ENCODE measurements at places on chromosomes 3 and 15. TPM values are rescaled to one million over a fixed set of nuclear protein-coding genes. Genes with fewer than 3 reads are reported as not detected.

DNA sequence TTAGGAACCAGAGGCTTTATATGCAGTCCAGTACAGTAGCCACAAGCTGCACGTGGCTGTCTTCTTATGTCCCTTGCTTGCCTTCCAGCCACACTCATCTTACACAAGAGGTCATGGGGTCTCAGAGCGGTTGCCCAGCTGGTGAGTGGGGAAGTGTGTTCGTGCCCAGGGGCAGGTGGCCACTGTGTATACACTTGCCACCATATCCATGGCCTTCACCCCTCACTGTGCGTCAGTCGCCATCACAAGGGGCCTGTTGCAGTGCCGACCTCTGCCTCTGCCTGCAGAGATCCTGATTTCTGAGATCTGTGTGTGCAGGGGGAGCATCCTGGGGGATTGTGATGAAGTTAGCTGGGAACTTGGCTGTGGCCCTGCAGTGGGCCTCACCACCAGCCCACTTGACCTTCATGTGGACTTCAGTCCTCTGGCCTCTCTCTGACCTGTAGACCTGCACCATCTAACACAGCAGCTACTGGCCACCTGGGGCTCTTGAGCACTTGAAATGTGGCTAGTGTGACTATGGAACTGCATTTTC is 43.1 kb upstream of the SACM1L start:
- peak; percentile 78 for DNase-seq

- no peak for DNase-seq
These were observed 35.4 kb upstream of the XCR1 start for GRCh38 chr3:46062679-46063078.

The CCDC9B gene
- total RNA-seq = 8.5 TPM

DNA sequence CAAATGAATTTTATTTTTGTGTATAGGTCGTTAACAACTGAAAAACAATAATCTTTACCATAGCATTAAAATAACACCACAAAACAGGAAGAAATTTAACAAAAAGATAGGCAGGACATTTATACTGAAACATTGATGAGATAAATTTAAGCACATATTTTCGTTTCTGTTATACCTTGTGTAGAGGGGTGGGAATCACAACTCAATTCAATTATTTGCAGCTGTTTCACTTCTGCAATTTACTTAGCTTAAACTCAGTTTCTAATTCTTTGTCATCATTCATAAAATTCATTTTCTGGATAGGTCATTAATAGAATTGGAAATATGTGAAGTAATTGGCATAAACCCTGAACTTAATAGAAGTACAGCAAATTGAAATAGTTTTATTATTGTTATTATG is 42.3 kb downstream of the TP63 start:
- no peak for DNase-seq

GRCh38 chr3:184672335-184672734 is 39.5 kb downstream of the MAGEF1 start:
- DNase-seq = no peak

- peak; percentile 64 for DNase-seq
These were observed 9.5 kb downstream of the RPS17 start for GRCh38 chr15:82530606-82531379.

The JAGN1 gene
- total RNA-seq = 34.7 TPM

- no peak for DNase-seq
These were observed 108.8 kb downstream of the FAIM start for GRCh38 chr3:138717348-138717747.

- DNase-seq = no peak
These were observed 58.4 kb upstream of the MINAR1 start for GRCh38 chr15:79373728-79374127.

DNA sequence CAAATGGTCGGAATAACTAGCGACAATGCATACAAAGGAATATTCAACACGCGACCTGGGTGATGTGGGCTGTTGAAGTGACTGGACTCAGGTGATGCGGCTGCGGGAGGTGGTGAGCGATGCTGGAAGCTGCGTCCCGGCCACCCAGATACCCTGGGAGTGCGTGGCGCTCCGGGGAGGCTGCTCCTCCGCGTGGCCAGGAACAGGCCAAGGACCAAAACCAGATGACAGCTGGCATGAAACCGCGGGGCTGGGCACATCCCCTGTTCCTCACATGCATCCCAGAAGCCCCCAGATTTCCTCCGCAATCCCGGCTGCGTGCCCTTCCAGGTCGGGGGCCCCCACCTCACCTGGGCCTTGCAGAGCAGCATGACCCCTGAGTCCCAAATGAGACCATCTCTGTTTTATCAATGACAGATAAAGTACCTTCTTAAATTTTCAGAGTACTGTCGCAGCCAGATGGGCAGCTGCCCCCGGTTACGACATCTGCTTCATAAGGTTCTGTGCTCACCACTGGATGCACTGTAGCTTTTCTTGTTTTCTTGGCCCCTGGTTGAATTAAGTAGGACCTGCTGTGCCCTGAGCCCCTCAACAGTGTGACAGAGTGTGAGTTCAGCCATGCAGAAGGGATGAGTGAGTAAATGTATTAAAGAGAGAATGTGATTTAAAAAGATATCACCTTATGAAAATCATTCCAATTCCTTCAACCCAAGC is 278.2 kb downstream of the GABRG3 start:
- DNase-seq = no peak

- DNase-seq = peak; percentile 73
These were observed 19.0 kb upstream of the PRICKLE2 start for GRCh38 chr3:64244011-64244942.

DNA sequence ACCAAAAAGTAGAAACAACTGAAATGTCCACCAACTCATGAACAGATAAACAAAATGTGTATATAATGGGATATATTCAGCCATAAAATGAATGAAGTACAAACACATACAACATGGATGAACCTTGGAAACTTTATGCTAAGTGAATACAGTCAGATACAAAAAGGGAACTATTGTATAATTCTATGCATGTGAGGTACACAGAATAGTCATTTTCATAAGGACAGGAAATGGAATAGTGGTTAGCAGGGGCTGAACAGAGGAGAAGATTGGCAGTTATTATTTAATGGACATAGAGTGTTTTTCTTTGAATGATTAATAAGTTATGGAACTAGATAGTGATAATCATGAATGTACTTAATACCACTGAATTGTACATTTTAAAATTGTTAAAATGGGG is 20.0 kb upstream of the TRANK1 start:
- no peak for DNase-seq

DNA sequence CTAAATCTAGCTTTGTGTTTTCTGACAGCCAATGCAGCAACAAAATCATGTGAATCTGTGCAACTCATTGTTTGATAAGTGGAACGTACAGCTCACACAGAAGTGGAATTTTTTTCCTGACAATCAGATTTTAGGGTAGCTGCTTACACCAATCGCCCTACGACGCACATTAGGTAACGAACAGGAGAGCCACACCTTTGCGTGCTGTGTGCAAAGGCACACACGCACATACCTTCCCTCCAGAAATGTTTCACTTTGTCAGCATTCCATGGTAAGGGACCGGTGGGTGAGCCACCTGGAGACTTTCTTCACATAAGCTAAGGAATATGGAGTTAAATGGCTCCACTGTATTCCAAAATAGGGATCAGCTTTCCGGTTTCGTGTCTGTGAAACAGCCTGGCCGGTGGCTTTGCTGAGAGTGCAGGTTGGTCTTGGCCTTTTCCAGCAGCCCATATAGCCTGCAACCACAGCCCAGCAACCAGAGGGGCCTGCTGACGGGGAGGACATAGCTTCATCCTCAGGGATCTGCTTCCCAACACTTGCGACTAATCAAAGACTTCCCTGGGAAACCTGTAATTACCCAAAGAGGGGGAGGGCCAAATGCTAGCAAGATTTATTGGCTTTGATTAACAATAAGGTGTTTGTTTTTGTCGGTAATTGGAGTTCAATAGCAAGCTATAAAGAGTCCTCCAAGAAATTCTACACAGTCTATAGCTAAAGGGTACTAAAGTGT is 145.3 kb downstream of the ADAMTS17 start:
- DNase-seq = no peak

DNA sequence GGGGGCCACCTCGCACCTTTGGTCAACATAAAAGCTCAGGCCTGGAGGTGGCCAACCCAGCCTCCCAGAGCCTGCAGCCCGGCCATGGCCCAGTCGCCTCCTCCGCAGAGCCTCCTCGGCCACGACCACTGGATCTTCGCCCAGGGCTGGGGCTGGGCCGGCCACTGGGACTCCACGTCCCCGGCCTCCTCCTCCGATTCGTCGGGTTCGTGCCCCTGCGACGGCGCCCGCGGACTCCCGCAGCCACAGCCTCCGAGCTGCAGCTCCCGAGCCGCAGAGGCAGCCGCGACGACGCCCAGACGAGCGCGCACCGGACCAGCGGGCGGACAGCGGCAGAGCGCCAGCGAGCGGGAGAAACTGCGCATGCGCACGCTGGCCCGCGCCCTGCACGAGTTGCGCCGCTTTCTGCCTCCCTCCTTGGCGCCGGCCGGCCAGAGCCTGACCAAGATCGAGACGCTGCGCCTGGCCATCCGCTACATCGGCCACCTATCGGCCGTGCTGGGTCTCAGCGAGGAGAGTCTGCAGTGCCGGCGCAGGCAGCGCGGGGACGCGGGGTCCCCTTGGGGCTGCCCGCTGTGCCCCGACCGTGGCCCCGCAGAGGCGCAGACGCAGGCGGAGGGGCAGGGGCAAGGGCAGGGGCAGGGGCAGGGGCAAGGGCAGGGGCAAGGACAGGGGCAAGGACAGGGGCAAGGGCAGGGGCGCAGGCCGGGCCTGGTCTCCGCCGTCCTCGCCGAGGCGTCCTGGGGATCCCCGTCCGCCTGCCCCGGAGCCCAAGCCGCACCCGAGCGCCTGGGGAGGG is at the start of gene MESP2:
Gene MESP2 (plus strand): TSS at position 59 of the 799 bp plus-strand sequence. CDS start 26 bp downstream, at position 85.
- peak; percentile 75 for DNase-seq

DNA sequence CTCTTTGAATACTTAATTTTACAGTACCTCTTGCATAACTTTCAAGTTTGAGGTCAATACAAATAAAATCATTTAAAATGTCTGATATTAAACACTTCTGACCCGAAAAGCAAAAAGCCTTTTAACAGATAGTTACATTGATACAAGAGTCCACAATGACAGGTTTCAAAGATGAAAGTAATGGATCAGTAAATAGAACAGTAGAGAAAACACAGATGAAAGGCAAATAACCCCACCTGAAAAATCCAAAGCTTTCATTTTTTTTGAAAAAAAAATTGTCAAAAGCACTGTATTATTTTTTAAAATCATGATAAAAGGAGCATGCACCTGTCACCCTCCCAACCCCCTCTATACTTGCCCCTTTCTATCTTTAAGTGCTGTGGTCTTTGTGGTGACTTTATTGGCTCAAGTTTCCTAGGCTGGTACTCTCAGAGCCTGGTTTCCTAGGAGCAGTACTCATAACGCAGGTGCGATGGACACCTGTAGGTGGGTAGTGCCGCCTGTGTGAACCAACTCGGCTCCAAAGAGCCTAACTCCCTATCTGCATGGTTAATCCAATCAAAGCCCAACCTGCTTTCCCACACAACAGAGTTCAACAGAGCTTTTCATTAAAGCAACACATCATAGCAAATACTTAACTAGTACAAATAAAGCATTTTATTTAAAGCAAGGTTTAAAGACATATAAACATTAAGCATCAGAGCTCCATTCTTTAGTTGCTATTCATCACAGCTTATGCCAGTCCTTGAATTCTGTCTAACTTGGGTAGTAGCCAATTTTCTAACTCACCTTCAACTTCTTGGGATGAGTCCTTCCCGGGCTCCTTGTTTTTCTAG is 32.2 kb downstream of the LIPC start:
- no peak for DNase-seq

GRCh38 chr15:39025321-39025720 is 460.7 kb upstream of the RASGRP1 start:
- DNase-seq = peak; percentile 41

- DNase-seq = no peak
These were observed 11.9 kb upstream of the CLASP2 start for GRCh38 chr3:33729993-33730392.

DNA sequence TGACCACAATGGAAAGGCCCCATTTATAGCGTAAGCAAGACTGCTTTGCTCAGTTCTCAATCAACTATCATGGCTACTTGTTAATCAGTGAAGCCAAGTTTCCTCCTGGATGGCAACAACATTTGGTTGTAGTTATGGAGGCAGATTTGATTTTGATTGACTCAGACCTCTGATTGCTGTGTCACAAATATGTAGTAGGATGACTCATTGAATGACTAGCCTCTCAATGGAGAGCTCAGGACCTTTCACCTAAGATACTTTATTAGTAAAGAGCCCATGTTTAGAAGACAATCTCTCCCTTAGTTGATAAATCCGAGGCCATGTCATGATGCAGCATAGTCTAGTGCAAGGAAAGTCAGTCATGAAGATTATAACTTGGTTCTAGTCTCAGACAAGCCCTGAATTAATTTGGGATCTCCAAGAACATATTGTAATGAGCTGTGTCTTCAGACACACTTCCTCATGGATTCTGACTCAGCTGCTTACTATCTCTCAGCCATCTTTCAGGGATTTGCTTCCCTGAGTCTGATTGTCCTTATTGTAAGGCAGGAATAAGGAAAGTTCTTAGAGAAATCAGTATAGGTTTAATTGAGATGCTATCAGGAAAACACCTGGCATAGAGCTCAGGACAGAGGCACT is 397.4 kb upstream of the TMCO5A start:
- DNase-seq = peak; percentile 11

All from RPMI7951 (cell line).